ENCODE measurements at places on chromosomes 2 and 18.

GRCh38 chr18:31478688-31479087 lies 19.3 kb upstream of the DSG2 start:
- no peak for DNase-seq

GRCh38 chr2:206225435-206226232 lies 48.8 kb upstream of the ZDBF2 start:
- no peak for DNase-seq

DNA sequence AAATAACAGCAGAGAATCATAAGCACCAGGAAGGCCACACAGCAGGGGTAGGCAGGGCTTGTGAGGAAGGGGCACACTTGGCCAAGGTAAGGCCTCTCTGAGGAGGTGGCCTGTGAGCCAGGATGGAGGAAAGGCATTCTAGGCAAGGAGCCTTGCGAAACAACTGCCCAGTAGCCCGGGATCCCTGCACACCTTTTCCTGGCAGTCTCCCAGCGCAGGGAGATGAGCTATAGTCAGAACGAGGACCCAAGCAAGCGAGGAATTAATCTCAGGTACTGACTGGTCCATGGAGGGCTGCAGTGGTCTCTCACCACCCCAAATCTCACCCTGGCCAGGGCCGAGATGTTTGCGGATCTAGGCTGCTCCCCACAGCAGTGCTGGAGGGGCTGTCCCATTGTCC lies 64.9 kb upstream of the STPG4 start:
- no peak for DNase-seq

DNA sequence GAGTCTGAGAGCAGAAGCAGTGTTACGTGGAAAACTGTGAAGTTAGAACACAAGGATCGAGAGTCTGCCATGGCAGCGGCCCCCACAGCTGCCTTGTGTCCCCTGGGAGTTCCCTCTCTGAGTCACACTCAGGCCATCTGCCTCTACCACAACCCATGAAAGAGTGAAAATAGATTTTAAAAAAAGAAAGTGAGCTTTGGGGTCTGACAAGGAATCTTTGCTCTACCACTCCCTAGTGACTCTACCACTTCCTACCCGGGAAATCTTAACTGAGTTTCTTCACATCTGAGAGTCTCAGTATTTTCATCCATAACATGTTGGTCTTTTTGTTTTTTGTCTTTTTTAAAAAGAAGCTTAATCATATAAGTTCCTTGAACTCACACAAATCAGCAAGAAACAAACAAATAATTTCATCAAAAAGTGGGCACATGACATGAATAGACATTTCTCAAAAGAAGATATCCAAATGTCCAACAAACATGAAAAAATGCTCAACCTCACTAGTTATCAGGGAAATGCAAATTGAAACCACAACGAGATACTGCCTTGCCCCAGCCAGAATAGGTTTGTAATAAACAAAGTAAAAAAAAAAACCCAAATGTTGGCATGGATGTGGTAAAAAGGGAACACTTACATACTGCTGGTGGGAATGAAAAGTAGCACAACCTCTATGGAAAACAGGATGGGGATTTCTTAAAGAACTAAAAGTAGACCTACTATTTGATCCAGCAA lies 2.4 kb upstream of the MSGN1 start:
- DNase-seq: no peak

GRCh38 chr18:36448384-36449290 lies 151.1 kb downstream of the FHOD3 start:
- DNase-seq: no peak
